Umbilical cord (tissue), 2 donors: ENCODE measurements at places on chromosomes 4 and X.

- no peak for DNase-seq
Observed at GRCh38 chr4:26873391-26874026, 12.9 kb downstream of the STIM2 start.

DNA sequence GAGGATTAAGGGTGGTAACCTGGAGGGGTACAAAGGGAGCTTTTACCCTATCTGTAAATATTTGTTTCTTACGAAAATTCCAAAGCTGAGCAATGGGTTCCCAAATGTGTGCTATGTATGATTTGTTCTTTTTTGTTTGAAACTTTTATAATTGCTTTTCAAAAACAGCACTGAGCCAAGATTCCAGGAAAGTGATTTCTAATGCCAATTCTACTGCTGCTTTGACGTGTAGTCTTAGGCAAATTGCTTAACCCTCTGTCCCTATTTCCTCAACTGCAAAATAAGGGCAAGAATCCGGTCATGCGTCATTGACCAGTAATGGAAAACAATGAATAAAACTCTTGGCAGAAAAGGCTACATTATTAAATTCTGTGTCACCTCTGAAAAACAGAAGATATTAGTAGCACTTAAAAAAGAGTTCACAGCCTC is 454.7 kb downstream of the IL15 start:
- DNase-seq = peak; percentile 14

DNA sequence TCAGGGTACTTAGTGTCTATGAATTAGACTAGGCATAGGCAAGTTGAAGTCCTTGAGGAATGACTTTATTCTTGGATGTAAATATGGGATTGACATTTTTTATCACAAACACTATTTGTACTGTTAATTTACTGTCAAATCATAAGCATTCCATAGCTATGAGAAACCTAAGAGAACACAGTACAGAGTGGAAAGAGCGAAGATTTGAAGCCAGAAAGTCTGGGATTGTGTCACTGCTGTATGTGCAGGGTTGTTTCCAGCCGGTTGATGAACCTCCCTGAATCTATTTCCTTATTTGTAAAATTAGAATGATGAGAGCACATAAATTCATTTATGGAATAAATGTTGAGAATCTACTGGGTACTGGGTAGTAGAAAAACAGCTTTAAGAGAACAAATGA is 14.4 kb upstream of the KLHL5 start:
- DNase-seq = no peak

DNA sequence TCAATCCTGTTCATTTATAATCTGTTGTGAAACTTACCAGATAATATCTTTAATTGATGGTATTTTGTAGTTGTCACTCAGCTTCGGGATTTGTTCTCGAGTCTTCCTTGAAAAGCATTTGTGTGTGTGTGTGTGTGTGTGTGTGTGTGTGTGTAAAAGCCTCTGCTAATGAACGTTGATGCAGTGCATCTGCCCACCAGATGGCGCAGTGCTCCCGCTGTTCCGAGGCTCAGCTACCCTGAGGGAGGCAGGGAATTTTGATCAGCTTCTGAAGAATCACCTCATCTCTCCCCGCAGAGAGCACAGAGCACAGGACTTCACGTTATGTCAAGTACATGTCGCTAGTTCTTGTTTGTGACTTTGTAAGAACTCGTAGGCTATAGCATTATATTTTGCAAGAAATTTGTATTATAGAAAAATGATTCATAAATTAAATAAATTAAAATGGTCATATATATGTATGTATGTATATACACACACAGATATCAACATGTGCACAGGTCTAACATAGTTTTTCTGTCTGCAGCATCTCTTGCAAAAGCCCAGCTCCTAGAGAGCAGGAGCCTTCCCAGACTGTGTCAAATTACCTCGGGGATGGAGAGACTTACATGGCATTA is 316.7 kb upstream of the IGFBP7 start:
- peak; percentile 85 for DNase-seq

DNA sequence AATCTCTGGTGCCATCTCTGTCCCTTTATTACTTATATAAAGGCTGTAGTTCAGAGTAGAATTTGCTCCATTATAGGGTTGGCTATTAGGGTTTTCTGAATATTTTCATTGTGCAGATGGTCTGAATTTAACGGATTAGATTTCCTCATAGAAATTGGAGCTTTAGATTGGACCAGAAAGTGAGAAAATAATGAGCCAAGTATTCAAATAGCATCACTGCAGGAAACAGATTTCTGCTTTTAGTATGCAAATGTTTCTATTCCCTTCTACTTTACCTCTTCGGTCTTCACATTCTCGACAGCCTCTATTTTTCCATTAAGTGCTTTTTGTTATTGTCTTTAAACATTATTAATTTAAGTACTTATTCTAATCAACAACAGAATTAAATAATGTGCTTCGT is 55.4 kb downstream of the TRIM2 start:
- no peak for DNase-seq

- DNase-seq = peak; percentile 19
Observed at GRCh38 chr4:153409924-153410501, 56.1 kb upstream of the TMEM131L start.

DNA sequence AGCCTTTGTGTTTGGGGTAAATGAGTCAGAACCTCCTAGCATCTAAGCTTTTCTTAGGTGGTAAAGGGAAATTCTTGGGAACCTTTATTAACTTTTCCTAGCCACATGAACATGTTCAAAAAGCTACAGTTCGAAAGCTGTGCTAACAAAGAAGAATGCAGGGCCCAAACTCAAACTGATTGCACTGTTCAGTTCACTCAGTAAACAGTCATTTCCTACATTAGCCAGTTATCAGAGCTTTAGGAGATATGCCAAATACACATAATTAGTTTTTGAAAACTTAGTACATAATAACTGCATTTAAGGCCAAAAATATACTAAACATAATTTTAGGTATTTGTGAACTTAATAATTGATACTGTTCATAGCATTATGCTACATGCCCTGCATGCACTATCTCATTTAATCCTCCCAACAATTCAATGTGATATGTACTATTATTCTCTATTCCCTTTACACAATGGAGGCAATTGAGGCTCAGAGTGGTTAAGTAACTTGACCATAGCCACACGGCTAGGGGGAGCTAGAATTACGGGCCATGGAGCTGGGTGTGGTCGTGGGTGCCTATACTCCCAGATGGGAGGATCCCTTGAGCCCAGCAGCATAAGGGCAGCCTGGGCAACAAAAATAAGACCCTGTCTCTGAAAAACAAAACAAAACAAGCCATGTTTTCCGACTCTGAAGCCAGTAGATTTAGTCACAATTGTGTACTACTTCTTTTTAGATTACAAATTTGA is 43.9 kb upstream of the PDGFRA start:
- no peak for DNase-seq

DNA sequence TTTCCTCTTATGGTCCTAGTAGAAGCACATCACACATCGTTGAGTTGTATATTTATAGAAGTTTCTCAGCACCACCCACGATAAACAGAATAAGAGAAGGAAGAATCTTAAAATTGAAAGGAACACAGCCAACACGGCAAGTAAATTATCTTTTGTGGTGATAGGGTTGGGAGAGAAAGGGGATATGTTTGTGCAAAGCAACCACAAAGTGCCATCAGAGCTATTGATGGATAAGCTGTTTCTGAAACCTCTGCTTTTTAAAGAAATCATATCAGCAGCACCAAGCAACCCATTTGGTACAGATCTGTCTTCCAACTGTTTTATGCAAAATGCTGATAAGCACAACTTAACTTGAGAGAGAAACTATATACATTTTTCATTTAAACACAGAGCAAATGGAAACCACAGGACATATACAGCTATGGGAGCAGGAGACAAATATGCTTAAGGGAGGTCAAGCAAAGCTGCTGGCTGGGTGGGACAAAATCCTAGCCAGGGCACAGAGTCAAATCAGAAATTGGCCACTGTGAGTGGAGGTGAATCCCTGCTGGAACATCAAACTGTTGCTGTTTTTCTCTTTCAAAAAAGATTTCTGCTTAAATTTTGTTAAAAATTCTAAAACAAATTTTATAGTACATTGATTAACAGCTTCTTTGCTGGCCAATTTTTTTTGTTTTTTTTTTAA is 194.0 kb upstream of the HHIP start:
- no peak for DNase-seq

GRCh38 chr4:105569057-105569865 is 16.8 kb downstream of the ARHGEF38 start:
- no peak for DNase-seq

DNA sequence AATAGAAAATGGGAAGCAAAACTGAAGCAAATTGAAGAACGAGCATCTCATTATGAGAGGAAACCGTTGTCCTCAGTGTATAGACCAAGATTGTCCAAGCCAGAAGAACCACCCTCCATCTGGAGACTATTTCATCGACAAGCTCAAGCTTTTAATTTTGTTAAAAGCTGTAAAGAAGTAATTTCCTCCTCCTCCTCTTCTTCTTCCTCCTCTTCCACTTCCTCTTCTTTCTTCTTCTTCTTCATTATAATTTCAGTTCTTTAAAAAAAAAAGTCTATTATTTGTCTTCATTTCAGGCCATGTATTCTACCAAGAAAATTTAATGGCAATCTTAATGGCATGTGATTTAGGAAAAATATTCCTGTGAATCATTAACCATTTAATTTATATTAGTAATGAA is 7.6 kb downstream of the PRIMPOL start:
- no peak for DNase-seq

GRCh38 chr4:31021008-31021407 is 300.8 kb downstream of the PCDH7 start:
- no peak for DNase-seq

DNA sequence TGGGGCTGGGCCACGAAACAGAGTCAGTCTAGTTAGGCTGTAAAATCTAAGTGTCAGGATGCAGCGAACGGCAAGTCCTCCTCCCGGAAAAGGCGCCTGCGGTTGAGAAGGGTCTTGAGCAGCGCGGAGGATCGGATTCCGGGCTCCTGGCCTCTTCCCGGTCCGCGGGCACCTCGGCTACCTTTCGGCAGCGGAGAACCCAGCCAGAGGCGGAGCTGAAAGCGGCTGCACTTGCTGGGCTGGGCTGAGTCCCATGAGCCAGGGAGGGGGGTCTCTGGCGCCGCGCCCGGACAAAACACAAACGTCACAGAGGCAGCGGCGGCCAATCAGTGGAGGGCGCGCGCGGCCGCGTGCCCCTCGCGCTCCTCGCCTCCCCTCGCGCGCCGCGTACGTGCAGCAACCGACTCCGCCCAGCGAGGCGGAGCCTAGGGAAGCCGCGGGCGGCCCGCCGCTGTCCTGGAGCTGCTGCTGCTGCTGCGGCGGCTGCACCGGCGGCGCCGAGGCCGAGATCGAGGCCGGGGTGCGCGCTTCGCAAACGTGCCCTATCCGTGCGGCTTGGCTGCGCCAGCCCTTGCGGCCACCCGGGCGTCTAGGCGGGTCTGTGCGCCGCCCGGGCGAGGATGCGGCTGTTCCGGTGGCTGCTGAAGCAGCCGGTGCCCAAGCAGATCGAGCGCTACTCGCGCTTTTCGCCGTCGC is at the start of gene PDK3:
TSS of gene PDK3 (plus strand) at position 451 of the 696 bp plus-strand sequence. CDS start at position 621, 170 bp downstream.
- DNase-seq = peak; percentile 89

DNA sequence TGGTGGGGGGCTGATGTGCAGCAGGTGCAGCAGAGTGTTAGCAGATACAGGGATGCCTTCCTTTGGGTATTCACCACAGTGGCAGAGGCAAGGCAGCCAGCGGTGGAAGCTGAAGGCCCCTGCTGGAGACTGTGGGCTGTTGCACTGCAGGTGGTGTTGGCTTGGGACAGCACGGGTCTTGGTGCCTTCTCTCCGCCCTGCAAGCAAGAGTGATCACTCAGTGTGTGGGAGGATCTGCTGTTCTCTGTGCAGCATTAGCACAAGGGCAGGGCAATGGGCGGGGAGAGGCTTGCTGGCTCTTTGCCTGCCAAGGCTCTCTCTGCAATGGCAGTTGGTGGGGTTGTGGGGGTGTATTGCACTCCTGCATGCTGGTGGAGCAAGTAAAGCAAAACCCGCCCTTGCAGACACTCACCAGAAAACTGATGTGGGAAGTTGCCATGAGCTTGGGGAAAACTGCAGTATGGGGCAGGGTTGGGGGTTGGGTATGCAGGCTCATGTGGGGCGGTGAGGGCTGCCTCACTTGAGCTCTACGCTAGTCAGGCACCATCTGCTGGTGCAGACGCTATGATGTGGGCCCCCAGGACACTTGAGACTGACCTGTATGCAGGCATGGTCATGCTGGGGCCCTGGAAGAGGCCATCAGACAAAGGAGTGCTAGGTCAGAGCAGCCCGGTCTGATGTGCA is 820.8 kb upstream of the GRIA3 start:
- DNase-seq = no peak

DNA sequence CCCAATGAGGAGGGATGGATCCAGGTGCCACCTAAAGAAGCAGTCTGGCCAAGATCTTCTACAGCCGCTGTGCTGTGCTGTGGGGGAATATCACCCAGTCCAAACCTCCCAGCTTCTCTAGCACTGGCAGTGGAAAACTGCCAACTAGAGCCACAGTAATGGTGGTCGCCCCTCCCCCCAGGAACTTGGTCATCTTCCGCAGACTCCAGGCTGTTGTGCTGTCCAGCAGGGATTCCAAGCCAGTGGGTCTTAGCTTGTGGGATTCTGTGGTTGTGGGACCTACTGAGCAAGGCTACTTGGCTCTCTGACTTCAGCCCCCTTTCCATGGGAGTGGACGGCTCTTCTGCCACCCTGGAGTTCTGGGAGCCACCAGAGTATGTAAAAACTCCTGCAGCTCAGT is 18.2 kb downstream of the GPRASP1 start:
- no peak for DNase-seq

- DNase-seq = no peak
Observed at GRCh38 chr4:21554500-21554899, 394.1 kb downstream of the KCNIP4 start.

- DNase-seq = no peak
Observed at GRCh38 chr4:136599890-136600289, 932.4 kb downstream of the PCDH18 start.

- DNase-seq = peak; percentile 30
Observed at GRCh38 chr4:23934915-23935314, 45.1 kb upstream of the PPARGC1A start.

- DNase-seq = no peak
Observed at GRCh38 chrX:13256603-13257002, 63.2 kb downstream of the ATXN3L start.

GRCh38 chr4:60432911-60433310 is 767.2 kb upstream of the ADGRL3 start:
- DNase-seq = no peak

DNA sequence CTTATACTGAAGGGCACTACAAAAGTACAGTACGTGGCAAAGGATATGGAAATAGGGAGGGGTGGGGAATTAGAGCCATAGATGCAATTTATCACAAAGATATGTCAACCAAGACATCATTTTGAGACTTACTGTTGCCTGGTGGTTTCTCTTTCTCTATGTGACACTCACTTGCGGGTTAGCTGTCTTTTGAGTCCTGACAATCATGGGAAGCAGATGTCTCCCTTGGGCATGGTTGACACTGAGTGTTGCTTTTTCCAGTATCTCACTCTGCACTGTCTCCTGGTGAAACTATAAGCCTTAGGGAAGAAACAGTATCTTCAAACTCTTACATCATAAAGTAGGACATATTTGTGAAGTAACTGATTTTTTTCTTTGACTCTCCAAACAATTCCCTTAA is 383.5 kb upstream of the LCORL start:
- DNase-seq = no peak
